ENCODE measurements at places on chromosomes 2 and 18.

DNA sequence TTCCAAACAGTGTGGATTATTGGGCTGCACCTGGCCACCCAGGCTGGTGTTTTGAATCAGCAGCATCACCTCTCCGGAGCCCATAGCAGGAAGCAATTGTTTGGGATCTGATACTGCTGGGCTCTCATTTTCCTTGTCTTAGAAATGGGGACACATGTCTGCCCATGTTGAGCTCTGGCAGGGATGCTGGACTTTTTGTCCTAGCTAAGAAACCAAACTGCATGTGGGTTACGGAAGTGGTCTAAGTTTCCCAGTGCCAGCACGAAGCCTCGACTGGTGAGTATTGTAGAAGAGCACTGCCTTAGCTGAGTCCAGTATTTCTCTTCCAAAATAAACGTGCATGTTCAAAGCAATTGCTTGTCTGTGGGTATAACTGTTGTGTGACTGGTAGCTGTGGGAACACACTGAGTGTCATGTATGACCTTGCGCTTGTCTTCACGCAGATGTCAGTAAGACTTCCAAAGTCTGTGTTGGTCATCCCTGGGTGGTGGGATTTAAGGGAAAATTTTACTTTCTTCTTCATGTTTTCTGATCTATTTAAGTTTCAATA, 43.6 kb downstream of the SH3RF3 start:
- H3K27ac ChIP-seq = no peak overlapping the region
- no peak for DNase-seq
- no peak overlapping the region for H3K4me3 ChIP-seq
- H3K27me3 ChIP-seq = peaks cover 2% of the 10 kb centered on the region
- peaks cover 26% of the 10 kb centered on the region for H3K36me3 ChIP-seq

DNA sequence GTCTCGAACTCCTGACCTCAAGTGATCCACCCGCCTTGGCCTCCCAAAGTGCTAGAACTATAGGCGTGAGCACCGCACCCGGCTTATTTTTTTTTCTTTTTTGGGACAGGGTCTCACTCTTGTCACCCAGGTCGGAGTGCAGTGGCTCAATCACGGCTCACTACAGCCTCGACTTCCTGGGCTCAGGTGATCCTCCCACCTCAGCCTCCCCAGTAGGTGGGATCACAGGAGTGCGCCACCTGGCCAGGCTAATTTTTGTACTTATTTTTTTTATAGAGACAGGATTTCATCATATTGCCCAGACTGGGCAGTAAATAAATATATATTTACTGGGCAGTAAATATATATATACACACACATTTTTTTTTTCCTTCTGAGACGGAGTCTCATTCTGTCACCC, 2.6 kb downstream of the ATP5F1A start:
- DNase-seq = no peak
- H3K4me3 ChIP-seq = no peak overlapping the region
- H3K36me3 ChIP-seq = no peaks in the 10 kb centered on the region
- peaks cover 3% of the 10 kb centered on the region for H3K4me1 ChIP-seq
- H3K27ac ChIP-seq = no peak overlapping the region

- no peak overlapping the region for H3K27ac ChIP-seq
- no peak overlapping the region for H3K4me3 ChIP-seq
- H3K27me3 ChIP-seq = peaks cover 11% of the 10 kb centered on the region
- H3K36me3 ChIP-seq = no peaks in the 10 kb centered on the region
- H3K4me1 ChIP-seq = peaks cover 7% of the 10 kb centered on the region
Measured at GRCh38 chr2:70328921-70329561, 27.2 kb upstream of the FAM136A start.

DNA sequence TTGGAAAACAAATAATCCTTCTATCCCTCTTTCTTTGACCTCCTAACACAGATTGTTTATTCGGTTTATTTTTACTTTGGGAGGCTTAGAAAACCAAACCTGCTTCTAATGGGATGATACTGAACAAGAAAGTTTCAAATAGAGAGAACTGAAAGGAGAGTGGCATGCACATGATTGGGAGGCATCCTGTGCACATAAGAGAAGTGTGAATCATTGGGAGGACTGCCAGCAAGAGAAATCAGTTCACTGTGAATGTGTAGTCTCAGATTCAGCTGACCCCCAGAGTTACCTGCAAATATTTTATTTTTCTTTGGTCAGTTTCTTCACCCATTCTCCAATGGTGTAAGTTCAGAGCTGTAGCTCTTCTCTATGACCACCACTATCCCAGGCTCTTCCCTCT, 1363.2 kb upstream of the ACVR2A start:
- no peaks in the 10 kb centered on the region for H3K4me1 ChIP-seq
- no peak overlapping the region for H3K27ac ChIP-seq
- no peak for DNase-seq
- H3K36me3 ChIP-seq = no peaks in the 10 kb centered on the region

DNA sequence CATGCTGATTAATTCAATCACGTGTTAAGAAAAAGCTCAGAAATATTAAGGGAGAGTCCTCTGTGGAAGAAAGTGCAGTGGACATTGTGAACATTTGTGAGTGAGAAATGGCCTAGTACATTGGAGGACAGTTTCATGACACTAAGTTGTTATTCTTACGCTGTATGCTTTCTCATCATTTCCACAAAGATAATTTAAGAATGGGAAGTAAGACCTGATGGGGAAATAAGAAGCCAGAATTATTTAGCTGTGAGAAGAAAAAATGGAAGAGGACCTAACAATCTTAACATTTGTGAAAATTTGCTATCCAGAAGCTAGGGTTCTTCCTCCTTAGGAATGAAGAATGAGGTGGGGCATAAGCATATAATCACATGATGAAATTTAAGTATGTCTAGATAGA, 15.2 kb upstream of the RAPH1 start:
- no peak overlapping the region for H3K27ac ChIP-seq
- H3K27me3 ChIP-seq = no peaks in the 10 kb centered on the region
- no peak overlapping the region for H3K4me3 ChIP-seq
- H3K36me3 ChIP-seq = no peaks in the 10 kb centered on the region
- peaks cover 5% of the 10 kb centered on the region for H3K4me1 ChIP-seq

GRCh38 chr2:57450170-57450569, 596.4 kb upstream of the VRK2 start:
- no peak overlapping the region for H3K4me3 ChIP-seq
- peaks cover 11% of the 10 kb centered on the region for H3K4me1 ChIP-seq
- DNase-seq = no peak
- no peak overlapping the region for H3K27ac ChIP-seq
- no peaks in the 10 kb centered on the region for H3K27me3 ChIP-seq

GRCh38 chr2:48734576-48735303, 20.8 kb downstream of the LHCGR start:
- no peak overlapping the region for H3K27ac ChIP-seq
- no peak overlapping the region for H3K4me3 ChIP-seq
- peaks cover 1% of the 10 kb centered on the region for H3K27me3 ChIP-seq
- no peaks in the 10 kb centered on the region for H3K36me3 ChIP-seq
- no peak for DNase-seq
- H3K4me1 ChIP-seq = peaks cover 5% of the 10 kb centered on the region

All from glutamatergic neuron (in vitro differentiated cells).